HuH-7.5 (cell line): ENCODE measurements at places on chromosomes 3 and 15.

GRCh38 chr3:110193074-110193473 lies 855.7 kb upstream of the DPPA4 start:
- DNase-seq = no peak

GRCh38 chr15:52658955-52659354 lies 20.2 kb downstream of the ATOSA start:
- DNase-seq = no peak

DNA sequence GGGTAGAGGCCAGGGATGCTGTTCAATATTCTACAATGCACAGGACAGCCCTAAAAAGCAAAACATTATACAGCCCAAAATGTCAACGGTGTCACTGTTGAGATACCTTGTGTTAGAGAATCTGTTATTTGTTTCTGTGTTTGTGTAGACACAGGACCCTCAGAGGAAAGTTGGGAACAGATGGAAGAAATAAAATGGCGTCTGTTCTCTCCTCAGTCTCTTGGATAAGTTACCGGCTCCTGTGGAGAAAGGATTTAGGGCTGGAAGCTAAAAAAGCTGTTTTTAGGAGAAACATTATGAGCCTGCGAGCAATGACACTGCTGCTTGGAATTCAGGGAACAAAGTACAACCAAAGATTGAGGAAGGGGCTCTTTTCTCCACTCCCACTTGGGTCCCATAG lies 688.6 kb upstream of the ZNF385D start:
- DNase-seq = no peak

DNA sequence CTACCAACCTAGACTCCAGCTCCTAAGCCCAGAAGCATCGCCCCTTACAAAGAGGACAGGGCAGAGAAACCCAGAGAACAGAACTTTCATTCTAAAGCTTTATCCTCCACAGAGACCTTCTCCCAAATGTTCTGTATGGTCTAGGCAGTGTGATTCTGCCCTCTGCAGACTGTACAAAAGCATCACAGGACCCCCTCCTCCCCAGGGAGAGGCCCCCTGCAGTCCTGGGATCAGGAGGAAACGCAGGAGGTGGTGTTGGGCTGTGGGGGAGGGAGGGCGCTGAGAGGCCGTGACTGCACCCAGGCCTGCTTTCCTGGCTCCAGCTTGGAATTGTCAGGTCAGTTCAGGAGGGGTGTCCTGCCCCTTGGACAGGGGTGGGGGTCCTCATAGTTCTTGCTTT lies 101.3 kb downstream of the DGKG start:
- DNase-seq = no peak

GRCh38 chr3:174955513-174956016 lies 96.4 kb downstream of the NAALADL2 start:
- DNase-seq = no peak

DNA sequence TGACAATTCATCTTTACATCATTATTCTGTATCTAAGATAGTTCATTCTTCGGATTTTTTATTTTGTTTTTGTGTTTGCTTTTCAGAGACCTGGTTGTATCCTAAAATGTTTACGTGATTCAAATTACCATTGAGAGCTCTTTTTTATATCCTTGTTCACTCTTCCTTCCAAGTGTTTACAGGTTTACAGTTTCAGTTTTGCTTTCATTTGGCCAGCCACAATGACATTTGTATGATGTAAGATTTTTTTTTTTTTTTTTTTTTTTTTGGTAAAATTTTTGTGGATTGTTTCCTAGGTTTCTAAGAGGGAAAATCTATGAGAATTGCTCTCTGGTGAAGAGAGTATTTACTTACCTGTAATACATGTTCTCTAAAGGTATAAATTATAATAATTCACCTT lies 55.0 kb downstream of the SETD5 start:
- no peak for DNase-seq

DNA sequence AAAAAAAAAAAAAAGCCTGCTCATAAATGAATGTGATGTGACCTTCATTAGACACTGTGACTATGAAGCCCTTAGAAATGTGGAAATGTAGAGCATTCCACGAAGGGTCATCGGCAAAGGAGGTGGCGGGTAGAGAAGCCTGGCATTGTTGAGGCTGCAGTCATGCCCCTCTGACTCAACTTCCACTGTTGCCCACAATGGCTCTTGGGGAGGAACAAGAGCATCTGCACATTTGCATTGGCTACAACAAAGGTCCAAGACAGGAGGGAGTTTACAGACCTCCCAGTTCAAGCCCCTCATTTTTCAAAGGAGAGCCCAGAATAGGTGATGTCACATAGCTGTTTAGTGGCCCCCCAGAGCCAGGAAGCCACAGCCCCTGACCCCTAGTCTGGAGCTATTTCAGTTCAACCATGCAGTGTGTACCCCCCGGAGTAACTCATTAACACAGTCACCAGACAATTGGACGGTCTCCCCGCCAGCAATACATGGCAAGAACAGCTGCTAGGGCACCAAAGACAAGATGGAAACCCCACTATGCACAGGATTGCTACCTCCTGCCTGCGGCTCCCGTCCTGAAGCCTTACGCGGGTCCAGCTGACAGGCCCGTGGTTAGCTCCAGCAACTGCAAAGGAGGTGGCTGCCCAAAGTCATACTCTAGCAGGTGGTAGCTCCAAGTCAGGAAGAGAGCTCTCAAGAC lies 56.2 kb downstream of the SH3BP5 start:
- no peak for DNase-seq

DNA sequence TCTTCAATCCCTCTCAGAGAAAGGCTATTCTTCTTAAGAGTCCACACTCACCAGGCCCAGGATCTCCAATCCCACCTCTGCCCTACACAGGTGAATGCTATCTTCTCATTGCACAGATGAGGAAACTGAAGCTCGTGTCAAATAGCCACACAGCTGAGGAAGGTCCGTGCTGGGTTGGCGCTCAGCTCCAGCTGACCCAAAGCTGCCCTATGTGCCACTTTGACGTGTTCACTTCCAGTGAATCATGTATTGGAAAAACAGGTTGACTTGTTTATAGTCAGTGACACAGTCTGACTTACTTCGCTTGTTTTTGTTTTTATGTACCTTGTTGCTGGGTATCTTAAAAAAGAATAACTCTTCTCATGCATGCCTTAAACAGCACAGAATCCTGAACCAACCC lies 32.4 kb upstream of the ALDH1A3 start:
- no peak for DNase-seq

- no peak for DNase-seq
Observed at GRCh38 chr15:50166216-50166615, 15.8 kb upstream of the SLC27A2 start.

DNA sequence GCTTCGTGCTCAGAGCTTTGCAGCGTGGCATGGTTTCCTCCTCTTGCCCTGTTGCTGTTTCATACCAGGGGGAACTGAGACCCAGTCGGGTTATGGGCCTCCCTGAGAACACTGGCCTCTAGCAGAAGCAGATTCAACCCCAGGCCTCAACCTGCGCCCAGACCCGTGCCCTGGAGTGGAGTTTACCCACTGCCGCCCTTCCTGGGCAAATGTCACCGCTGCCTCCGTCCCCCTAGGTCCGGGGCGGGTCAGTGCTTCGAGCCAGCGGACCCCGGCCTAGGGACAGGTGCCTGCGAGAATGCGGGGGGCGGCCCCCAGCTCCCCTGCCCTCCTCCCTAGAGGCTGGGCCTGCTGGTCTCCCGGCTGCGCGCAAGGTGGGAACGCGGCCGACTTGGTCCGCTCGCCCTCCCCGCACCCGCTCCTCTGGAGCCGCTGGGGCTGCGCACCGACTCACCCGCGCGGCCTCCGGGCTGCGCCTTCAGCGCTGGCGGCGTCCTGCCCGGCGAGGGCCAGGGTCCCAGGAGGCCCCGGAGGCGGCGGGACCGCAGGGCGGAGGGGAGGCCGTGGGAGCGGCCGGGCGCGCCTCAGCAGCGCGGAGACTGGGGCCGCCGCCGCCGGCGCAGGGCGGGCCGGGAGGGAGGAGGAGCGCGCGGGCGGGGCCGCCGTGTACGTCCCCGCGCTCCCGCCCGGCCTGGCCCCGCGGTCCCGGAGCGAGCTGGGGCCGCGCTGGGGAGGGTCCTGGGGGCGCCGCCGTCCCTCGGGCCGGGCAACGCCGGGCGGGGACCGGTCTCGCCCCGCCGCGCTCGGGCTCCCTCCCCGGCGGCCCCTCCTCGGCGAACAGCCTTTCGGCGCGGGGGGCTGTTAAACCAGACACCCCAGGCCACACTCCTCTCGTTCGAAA lies at the start of gene PIGZ:
TSS of gene PIGZ (minus strand) at position 601 of the 901 bp plus-strand sequence. CDS start 16,802 bp downstream, outside the sequence.
- DNase-seq = peak; percentile 58

DNA sequence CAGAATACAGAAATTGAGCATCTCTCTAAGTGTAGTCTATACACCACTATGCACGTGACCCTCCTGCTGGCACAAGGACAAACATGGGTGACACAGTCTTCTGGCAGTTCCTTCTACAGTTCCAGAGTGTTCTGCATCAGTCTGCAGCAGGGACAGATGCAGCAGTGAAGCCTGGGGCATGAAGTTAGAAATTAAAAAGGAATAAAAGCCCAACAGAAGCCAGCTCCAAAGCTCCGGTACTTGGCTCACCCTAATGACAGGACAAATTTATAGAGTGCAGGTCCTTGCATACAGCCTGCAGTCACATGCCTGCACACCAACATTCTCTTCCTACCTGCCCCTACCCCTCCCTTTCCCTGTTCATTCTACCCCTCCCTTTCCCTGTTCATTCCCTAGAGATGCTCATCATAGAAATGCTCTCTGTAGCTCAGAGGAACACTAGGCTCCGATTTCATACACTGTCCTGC lies 15.0 kb downstream of the UACA start:
- no peak for DNase-seq

- no peak for DNase-seq
Observed at GRCh38 chr3:174287705-174288104, 571.4 kb upstream of the NAALADL2 start.

DNA sequence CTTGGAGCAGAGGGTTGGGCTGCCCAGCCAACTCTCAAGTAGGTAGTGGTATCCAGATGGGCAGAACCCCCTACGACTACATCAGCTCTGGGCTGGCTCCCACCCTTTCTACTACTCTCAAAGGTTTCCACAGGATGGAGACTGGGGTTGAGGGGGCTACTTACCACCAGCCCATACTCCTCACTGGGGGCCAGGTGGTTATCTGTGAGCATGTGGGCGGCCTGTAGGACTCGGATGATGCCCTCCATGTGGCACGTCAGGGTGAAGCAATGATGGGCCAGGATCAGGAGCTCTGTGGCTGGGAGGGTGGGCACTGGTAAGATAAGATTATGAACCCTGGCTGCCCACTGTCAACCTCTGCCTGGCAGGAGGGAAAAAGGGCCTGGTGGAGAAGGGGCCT lies 33.4 kb downstream of the EIF3J start:
- no peak for DNase-seq

- no peak for DNase-seq
Observed at GRCh38 chr15:71679793-71680353, 130.5 kb upstream of the NR2E3 start.

- DNase-seq = no peak
Observed at GRCh38 chr15:33292717-33293307, 18.0 kb upstream of the RYR3 start.

- DNase-seq = peak; percentile 86
Observed at GRCh38 chr3:50204804-50205412, at the start of gene SLC38A3. Gene SLC38A3, plus strand, starts transcription at chr3:50205271. Its CDS starts 8,929 bp downstream, at chr3:50214200.

DNA sequence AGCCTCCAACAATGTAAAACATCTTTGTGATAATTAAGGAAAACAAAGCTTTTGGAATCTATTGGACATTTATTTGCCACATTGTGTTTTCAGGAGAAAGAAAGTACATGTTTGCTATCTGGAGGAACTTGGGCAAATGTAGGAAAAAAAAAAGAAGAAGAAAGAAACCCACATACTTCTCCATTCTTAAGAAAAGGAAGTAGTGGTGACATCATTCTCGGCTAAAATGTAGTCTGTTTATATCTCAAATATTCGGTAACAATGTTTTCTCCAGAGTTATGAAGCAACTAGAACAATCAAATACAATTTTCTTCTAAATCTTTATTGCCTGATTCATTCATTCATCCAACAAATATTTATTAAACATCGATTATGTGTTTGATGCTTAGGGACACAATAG lies 2.3 kb upstream of the TGFBR2 start:
- DNase-seq = no peak

DNA sequence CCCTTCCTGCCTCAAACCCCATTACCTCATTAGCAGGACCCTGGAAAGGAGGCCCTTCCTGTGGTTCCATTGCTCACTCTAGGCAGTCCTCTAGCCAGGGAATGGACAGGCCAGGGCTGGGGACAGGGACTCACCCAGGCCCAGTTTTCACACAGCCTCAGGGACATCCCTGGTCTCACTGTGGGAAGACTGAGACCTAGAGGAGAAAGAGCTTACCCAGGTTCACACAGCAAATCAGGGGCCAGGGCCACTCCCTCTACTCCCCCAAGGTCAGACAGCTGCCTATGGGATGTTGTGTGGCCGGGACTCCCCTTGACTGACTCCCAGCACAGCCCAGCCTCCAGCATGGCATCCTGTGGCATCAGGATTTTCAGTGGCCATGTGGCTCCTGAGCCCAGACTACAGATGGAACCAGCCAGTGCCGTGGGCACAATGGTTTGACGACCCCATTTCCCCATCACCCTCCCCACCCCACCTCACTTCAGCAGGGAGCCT lies 49.3 kb downstream of the ADAMTS7 start:
- no peak for DNase-seq

DNA sequence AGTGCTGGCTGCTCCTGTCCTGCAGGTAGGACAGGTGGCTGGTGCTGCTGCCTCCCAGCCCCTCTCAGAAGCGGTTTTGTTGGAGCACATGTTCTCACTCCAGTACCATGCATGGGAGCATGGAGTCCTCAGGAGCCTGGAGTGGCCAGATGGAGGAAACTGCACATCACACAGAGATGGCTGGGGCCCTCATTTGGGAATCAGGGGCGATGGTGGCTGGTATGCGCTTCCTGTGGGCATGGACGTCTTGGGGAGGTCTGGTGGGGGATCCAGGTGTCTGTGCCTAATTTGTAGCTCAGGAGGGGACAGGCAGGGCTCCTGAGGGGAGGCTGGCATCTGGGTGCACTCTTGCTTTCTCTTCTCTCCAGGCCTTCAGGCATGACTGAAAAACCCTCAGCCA lies 168.2 kb downstream of the KLF13 start:
- DNase-seq = no peak

- DNase-seq = no peak
Observed at GRCh38 chr3:10955711-10956453, 36.7 kb upstream of the SLC6A1 start.

- no peak for DNase-seq
Observed at GRCh38 chr15:41011055-41011815, 58.0 kb downstream of the CHAC1 start.

GRCh38 chr15:100958326-100959065 lies 39.3 kb downstream of the LRRK1 start:
- no peak for DNase-seq

- no peak for DNase-seq
Observed at GRCh38 chr3:7707187-7707586, 794.4 kb upstream of the LMCD1 start.

DNA sequence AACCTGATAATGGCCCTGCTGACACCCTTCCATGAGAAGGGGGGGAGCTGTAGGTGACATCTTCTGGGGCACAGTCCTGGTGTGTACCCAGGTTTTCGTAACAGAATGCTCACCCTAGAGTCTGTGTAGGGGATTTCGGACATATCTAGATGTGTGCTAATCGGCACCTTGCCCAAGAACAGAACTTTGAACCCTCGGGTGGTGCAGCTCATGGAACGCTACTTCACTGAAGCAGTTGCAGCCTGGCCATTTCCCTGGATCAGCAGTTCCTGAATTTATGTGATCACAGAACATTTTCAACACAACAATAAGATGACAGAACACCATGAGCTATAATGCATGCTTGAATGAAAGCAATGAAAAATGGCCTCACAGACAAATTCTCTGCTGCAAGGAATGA lies 57.5 kb upstream of the MUC13 start:
- DNase-seq = no peak
